ELR (cell line): ENCODE measurements at places on chromosomes 7 and 10.

- no peak for DNase-seq
These were observed 126.2 kb downstream of the RNF133 start for GRCh38 chr7:122572706-122573105.

- no peak for DNase-seq
These were observed 75.8 kb downstream of the ENO4 start for GRCh38 chr10:116925056-116925455.

DNA sequence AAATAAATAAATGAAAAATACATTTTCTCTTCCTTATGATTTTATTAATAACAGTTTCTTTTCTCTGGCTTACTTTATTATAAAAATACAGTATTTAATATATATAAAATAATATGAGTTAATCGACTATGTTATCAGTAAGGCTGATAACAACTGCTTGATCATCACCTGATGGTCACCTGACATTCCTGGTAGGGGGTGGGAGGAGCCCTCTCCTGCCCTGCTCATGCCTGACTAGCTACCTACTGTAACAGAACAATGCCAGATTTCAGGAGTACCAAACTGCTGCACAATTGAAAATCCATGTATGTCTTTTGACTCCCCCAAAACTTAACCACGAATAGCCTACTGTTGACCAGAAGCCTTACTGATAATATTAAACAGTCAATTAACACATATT is 1.3 kb upstream of the APBB1IP start:
- DNase-seq = no peak

DNA sequence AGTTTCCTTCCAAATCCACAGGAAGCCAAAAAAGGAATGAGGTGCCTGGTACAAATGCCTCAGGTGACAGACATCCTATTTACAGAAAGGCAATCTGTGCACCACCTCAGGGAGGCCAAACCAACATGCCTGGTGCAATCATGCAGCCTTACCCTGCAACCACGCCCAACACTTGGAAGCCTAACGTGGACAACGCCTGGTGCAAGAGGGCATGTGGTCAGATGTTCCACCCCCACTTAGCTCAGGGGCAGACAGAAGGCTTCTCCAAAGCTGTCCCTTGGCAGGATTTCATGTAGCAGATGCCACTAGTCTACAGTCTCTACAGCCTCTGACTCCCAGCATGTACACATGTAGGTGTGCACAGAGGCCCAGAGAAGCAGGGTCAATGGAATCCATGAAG is 89.5 kb downstream of the KCNMA1 start:
- DNase-seq = no peak

- peak; percentile 88 for DNase-seq
These were observed 80.8 kb downstream of the CD36 start for GRCh38 chr7:80719261-80719660.

- no peak for DNase-seq
These were observed 102.2 kb downstream of the RNF216 start for GRCh38 chr7:5679048-5679812.

DNA sequence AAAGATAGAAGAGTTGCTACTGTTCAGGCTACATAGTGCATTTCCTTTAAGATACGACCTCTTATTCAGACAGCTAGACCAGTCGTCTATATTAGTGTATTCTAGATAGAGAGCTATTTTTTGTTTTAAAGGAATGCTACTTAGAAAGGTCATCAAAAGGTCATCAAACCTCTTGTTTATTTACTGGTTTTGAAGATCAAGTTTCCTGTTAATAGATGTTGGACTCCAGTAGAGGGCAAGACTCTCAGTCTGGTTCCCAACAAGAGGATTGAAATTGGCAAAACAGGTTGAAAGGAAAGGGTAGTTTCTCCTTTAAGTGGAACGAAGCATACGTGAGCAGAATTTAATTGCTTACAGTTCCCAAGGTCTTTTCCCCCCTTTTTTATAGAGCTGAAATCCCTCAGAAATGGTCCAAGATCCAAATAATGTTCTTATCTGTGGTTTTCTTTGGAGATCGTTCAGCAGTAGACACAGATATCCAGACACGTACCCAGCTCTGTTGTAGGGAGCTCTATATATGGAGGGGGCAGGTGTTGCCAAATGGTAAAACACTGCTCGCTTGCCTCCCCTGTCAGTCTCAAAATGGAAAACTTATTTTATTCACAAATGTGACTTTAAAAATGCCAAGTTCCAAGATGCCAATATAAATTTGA is 37.2 kb downstream of the BAMBI start:
- DNase-seq = no peak

DNA sequence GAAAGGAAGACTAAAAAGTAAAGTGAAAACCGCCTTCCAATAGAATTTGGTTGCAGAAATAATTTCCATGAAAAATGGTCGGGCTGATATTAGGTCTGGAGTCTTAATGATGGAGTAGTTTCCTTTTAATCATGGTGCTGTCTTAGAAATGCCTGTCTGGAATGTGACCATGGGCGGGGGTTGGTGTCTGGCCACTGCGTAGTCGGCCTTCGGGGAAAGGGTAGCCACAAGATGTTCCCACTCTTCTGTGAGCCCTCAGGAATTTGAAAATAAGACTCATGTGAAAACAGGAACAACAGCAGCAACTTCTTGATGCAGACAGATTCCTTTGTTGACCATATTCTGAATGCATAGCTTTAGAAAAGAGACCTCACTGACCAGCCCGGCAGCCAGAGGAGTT is 176.8 kb downstream of the KIAA1217 start:
- DNase-seq = no peak

GRCh38 chr10:110033701-110034235 is 26.0 kb downstream of the ADD3 start:
- no peak for DNase-seq

DNA sequence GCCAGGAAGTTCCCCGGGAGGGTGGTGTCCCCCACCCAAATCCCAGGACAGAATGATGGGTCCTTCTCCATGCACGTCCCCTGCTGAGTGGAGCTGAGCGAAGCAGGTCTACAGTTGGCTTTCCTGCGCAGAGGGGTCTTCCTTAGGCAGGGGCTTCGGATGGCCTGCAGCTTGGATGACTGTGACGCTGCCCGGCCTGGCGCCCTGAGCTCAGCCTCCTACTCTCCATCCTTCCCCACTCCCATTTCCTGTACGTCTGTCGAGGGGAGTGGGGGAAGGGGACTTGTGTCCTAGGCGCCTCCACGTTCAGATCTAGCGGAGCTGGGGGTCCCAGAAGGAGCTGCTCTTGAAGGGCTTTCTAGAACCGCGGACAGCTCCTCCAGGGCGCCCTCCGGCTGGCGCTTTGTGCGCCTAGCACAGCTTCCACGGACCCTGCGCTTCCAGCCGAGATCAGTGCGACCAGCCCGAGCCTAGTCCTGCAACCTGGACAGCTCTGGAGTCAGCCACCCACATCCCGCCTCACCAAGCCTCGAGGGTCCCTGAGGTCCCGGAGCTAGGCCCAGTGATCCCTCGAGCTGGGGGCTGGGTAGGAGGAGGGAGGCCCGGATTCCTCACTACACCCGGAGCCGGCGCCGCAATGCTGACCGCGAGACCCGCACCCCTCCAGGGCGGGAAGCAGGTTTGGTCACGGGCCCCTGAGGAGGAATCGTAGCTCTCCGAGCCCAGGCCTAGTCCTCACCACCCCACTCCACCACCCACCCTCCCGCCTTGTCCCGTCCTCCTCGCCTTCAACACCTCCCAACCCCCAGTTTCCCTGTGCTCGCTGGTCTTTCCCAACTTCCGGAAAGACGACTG is 1.9 kb downstream of the GRID1 start:
- no peak for DNase-seq

DNA sequence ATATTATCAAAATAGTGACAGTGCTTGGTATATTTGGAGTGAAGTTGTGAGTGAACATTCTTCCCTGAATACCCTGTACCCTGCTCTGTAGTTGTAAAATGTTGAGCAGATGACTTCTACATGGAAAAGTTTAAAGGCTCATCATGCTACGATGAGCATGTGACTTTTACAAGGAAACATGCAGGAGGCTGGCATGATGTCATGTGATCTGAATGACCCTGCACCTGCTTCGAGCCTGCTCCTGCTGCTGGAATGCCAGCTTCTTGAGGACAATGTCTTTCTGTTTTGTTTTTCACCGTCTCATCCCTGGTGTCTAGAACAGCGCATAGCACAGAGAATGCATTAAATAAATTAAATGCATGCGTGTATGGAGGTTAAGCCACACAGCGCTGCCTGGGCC is 5.4 kb upstream of the INPP5A start:
- peak; percentile 27 for DNase-seq

DNA sequence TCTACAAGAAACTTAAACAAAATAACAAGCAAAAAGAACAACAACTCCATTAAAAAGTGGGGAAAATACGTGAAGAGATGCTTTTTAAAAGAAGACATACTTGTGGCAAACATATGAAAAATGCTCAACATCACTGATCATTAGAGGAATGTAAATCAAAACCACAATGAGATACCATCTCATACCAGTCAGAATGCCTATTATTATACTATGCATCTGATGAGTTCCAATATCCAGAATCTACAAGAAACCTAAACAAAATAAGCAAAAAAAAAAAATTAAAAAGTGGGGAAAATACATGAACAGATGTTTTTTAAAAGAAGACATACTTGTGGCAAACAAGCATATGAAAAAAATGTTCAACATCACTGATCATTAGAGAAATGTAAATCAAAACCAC is 29.6 kb upstream of the AKR1C3 start:
- peak; percentile 47 for DNase-seq

DNA sequence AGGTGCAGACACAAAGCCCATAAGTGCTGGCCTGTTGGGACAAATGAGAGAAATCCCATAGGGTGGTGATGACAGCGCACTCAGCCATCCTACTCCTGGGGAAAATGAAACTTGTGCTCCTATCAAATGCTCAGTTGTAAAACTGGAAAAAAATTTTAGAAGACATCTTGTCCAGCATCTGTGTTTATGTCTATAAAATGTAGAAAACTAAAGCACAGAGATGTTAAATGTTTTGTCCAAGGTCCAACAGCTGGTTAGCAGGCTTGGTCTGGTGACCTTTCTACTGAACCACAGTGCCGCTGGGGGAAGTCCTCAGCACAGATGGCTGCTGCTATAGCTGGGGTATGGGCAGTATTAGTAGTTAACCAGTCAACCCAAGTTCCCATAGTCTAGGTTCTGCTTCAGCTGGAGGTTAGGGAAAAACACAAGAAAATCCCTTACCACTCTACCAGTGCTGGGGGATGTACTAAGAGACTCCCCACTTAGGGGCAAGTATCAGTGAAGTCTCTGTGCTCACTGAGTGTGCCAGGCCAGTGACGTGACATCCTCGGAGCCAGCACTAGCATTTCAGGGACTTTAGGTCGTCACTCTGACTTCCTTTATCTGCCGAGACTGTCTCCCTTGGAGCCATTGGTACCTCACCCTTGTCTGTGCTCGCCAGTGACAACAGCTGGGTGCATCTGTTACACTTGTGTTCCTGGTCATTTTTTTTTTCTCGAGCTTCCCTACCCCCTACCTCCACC is 1.9 kb downstream of the TSPAN33 start:
- DNase-seq = no peak

GRCh38 chr7:69843653-69844052 is 245.4 kb downstream of the AUTS2 start:
- DNase-seq = no peak

GRCh38 chr7:157337316-157338149 is 729 bp downstream of the DNAJB6 start:
- peak; percentile 61 for DNase-seq

DNA sequence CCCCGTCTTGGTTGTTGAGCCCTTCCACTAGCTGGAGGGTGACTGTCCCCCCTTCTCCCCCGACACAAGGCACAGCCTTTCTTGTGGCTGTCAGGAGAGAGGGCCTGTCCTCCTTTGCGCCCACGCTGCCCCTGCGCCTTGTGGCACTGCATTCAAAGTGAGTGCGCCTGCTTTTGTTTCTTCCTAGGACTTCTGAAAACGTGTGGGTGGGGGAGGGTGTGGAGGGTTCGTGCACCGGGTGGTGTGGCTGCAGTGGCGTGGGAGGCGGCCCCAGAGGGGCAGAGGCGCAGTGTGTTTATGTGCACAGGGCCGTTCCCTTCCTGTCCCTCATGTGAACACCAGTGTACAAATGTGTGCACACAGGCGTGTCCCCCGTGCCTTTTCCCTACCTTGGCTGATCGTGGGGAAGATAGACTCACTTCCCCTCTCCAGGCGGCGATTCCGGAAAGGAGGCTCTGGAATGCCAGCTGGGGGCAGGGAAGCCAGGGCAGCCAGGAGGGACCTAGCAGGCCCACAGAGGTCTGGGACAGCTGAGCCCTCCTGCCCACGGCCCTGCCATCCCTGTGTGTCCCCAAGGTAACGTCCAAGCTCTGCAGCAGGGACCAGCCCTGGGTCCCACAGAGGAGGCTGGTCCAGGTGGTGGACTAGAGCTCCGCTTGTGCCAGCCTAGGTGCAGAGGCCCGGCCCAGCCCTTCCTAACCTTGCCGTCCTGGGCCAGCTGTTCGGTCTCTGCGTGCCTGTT is 88.8 kb downstream of the LHPP start:
- no peak for DNase-seq

GRCh38 chr10:132158122-132158741 is 28.5 kb upstream of the DPYSL4 start:
- no peak for DNase-seq

DNA sequence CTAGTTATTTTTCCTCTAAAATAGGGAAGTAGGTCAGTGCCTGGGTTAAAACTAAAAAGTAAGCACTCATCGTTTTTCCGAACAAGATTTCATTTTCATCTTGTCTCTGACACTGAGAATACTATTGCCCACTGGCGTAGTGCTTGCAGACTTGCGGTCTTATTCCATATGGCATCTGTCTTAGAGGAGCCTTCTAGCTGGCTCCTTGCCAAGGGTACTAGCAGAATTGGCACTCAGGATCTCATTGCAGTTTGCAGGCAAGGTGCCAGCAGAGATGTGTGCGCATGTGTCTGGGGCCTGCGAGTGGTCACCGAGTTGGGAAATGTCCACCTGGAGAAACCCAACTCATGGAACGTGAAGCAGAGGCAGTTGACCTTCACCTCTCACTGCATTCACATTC is 143.4 kb downstream of the CELF2 start:
- no peak for DNase-seq

DNA sequence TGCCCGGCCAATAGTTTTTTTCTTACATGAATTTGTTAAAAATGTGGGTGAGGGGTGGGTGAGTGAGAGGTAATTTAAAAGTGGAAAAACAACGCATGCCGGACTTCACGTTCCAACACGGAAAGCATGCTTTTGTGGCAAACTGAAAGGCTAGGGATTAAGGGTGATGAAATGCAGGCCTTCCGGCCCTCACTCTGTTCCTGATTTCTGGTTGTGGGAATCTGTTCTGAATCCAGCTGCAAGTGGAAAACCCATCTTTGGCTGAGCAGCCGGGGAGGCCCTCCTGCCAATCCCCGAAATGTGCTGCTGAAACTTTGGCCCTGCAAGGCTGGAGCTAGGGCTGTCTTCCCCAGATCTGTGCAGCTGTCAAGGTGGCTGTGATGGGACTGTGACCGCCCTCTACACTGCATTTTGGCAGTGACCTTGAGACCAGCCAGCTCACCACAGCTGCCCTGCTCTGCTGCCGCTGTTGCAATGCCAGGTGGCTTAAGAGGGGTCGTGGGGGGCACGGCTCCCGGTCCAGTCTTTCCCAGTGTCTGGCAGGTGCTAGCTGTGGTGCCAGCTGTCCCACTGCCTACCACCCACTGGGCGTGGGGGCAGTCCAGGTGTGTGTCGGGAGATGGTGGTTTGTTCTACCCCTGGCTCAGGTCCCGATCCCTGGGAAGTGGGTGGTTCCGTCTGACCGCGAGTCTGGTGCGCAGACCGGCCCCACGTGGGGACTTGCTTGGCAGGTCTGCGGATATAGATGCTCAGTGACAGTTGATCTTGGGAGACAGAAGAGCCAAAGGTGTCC is 39.0 kb downstream of the TET1 start:
- DNase-seq = no peak
